ENCODE measurements at places on chromosomes 13 and 19.

GRCh38 chr13:32595306-32595705, 9.1 kb downstream of the PDS5B start:
- no peak for DNase-seq

GRCh38 chr19:8357007-8357521, 6.9 kb upstream of the ANGPTL4 start:
- DNase-seq, result no peak

GRCh38 chr19:3720349-3720917, 12.2 kb downstream of the TJP3 start:
- DNase-seq, result no peak

DNA sequence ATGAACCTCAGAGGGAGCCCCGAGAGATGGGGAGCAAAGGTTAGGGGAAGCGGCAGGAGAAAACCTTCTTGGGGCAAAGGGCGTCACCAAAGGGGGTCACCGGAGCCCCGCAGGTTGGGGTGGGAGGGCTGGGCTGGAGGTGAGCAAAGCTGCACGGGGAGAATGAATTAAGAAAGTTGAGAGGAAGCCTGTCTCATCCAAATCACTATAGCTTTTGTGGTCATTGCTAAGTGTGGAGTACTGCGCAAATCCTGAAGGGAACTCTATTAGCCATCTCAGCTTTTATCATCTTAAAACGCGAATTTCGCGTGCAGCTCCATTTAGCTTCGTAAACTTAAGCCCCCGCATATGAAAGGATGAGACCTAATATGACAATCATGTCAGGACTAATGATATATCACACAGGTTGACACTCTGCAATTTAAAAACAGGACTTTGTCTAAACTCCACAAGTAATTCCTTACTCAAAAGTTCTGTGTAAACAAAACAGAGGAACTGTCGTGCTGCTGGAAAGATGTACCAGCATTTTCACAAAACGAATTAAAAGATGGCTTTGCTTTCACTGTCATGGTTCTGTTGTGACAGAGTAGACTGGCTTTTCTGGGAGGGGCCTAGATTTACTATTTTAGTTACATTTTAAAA, 631 bp downstream of the LACC1 start:
- no peak for DNase-seq

GRCh38 chr13:99215184-99215830, 14.7 kb downstream of the UBAC2 start:
- DNase-seq, result peak; percentile 28

DNA sequence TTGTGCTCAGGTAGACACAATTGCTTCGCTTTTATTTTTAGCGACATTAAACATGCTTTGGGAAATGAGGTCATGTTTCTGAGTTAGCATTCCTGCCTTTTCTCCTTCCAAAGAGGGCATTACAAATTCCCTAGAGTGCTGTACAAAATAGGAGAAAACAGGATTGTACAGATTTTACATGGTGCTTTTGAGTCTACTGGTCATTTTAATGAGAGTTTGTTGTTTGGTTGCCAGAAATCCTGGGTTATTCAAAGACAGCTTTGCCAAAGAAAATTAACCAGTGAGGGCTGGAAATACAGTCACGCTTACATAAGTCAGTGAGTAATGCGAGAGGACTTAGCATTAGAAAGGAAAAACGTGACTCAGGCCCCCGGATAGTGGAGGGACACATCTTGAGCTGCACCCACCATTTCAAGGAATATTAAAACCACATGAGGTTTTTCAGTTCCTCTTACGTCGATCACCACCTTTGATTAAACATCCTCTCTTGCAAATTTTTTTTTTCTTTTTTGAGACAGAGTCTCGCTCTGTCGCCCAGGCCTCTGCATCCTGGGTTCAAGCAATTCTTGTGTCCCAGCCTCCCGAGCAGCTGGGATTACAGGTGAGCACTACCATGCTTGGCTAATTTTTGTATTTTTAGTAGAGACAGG, 55.4 kb downstream of the SACS start:
- peak; percentile 14 for DNase-seq

All from activated T-cell treated with anti-CD3 and anti-CD28 coated beads for 1 hour (primary cell).